ENCODE measurements at places on chromosomes 4 and X. TPM values are rescaled to one million over a fixed set of nuclear protein-coding genes. Genes with fewer than 3 reads are reported as not detected.

DYNLT3 gene
- 14.3 TPM for total RNA-seq

LIN54 gene
- 6.7 TPM for total RNA-seq

FAM9B gene
- total RNA-seq: not detected

GPR50 gene
- total RNA-seq: 0.20 TPM

ADH4 gene
- total RNA-seq: not detected

KIT gene
- not detected for total RNA-seq

SAGE1 gene
- 0.03 TPM for total RNA-seq

GABRE gene
- 14.5 TPM for total RNA-seq

ODAPH gene
- total RNA-seq: not detected

TRIM75 gene
- not detected for total RNA-seq

PRR32 gene
- total RNA-seq: not detected

FBXO8 gene
- 11.0 TPM for total RNA-seq

ADD1 gene
- 80.2 TPM for total RNA-seq

SERPINA7 gene
- not detected for total RNA-seq

GABRB1 gene
- total RNA-seq: not detected

SLC2A9 gene
- total RNA-seq: 0.38 TPM

FGF16 gene
- total RNA-seq: not detected

SSX2 gene
- total RNA-seq: not detected

GABRA4 gene
- total RNA-seq: not detected

MAGIX gene
- 3.3 TPM for total RNA-seq

ZDHHC15 gene
- not detected for total RNA-seq

DACH2 gene
- total RNA-seq: not detected

NAP1L3 gene
- total RNA-seq: 0.32 TPM

ARAP2 gene
- total RNA-seq: 0.47 TPM

FLNA gene
- total RNA-seq: 1,545 TPM

MAML3 gene
- total RNA-seq: 13.7 TPM

PF4V1 gene
- total RNA-seq: not detected

FRG2 gene
- total RNA-seq: not detected

TIGD4 gene
- 0.31 TPM for total RNA-seq

IL2 gene
- total RNA-seq: not detected

HSPA4L gene
- 5.6 TPM for total RNA-seq

GLOD5 gene
- total RNA-seq: not detected

FAM156B gene
- total RNA-seq: 8.5 TPM

APBB2 gene
- 10.8 TPM for total RNA-seq

F8A1 gene
- total RNA-seq: 90.1 TPM

AREG gene
- total RNA-seq: 21.5 TPM

APOOL gene
- 7.3 TPM for total RNA-seq

CSAG1 gene
- total RNA-seq: 0.24 TPM

NSG1 gene
- 9.9 TPM for total RNA-seq

NPY2R gene
- total RNA-seq: 0.02 TPM

Data from A549 treated with AZD2906 at 1 μM for 4 hours (cell line).